Activated T-helper 9 cell treated with anti-CD3 and anti-CD28 coated beads, Interleukin-2, amount 50 U/mL, for 16 hours (primary cell): ENCODE measurements at places on chromosomes 12 and 14.

- no peak for DNase-seq
Observed at GRCh38 chr14:89578156-89578555, 161.1 kb upstream of the FOXN3 start.

- DNase-seq: no peak
Observed at GRCh38 chr12:121708313-121709063, 4.1 kb upstream of the TMEM120B start.

DNA sequence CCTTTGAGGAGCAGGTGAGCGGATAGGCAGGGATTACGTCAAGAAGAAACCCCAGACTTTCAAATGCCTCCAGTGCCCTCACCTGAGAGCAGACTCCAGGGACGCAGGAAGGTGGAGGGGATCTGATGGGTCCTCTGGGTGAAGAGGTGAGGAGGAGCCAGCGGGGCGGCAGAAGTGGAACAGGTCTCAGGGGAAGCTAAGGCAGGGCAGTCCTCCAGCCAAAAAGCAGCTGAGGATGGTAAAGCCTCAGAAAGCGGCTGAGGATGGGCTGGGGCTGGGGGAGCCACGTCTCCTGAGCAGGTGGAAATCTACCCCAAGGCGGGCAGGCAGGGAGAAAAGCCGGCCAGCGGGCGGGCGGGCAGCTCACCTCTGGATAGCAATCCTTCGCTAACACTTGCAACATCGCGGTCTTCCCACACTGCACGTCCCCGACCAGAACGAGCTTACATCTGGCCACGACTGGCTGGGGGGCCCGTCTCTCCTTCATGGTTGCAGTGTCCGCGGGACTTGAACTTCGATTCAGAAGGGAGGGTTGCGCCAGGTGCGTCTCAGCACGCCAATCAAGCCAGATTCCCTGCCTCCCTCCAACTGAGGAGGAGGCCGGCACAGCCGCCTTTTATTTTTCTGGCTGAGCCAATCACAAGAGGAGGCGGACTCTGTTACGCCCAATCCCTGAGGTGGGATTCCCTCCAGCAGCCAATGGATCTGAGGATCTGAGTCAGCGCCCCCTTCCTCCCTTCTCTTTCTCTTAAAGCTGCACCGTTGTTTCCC, at the start of gene RND1:
Gene RND1 (minus strand): TSS at position 590 of the 771 bp plus-strand sequence. CDS start 103 bp downstream, at position 487.
- DNase-seq: peak; percentile 74

DNA sequence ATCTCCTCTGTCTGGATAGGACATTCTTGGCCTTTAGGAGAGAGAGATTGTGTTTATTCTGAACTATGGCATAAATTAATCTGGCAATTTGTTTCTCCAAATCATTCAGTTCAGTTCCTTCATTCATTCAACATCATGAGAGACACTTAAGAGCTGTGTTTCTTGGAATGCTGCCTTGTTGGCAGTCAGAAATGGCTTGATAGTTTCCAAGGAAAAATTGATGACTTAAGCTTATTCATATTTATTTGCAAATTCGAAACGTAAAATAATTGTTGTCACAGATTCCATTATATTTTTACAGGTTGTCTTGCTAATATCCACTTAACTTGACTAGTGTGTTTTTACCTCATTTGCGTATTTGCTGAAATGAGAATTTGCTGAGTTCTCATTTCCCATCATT, 393.0 kb downstream of the C12orf75 start:
- DNase-seq: no peak

GRCh38 chr14:23604148-23604547, 25.6 kb upstream of the JPH4 start:
- DNase-seq: no peak

GRCh38 chr14:75283162-75283832, 4.7 kb downstream of the FOS start:
- no peak for DNase-seq

GRCh38 chr14:45242706-45243105, 10.3 kb downstream of the MIS18BP1 start:
- DNase-seq: no peak

GRCh38 chr14:44291366-44291915, 215.6 kb downstream of the FSCB start:
- no peak for DNase-seq

DNA sequence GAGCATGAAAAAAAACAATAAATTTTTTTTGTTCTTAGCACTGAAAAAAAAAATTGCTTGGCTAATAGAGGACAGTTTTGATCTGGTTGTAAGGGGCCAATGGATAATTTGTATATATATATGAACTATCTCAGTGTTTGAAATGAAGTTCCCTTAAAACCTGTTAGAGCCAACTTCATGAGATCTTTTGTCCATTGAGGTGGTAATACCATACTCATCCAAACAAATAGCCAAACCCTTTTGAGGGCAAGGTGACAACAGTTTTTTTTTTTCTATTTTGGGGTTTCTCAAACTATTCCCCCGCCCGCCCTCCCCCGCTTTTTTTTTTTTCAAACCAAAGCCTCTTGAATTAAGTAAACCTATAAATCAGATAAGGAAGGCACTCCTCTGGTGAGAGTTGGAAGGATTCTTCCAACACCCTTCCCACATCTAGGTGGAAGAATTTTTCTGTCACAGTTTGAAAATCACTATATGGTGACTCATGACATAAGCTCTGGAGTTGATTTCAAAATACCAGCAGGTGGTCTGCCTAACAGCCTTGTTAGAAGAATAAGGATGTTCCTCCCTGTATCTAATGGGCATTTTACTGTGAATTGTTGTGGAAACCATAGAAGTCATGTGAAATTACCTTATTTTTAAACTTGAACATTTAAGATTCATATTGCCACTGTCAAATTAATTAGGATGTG, 10.2 kb downstream of the ARHGAP5 start:
- no peak for DNase-seq

GRCh38 chr12:96140174-96140573, 54.0 kb upstream of the ELK3 start:
- no peak for DNase-seq

DNA sequence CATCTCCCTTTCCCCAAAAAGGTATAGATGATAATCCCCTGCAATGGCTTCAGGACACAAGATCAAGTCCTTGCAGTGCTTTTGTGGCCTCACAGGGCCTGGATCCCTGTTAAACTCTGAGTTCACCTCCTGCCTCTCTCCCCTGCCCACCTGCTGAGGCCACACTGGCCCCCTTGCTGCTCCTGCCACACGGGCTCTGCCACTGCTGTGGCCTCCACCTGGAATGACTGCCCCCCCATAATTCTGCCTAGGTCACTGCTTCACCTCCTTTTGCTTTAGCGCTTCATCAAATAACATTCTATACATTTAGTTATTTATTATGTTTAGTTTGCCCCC, 653 bp upstream of the IFI27 start:
- DNase-seq: no peak

DNA sequence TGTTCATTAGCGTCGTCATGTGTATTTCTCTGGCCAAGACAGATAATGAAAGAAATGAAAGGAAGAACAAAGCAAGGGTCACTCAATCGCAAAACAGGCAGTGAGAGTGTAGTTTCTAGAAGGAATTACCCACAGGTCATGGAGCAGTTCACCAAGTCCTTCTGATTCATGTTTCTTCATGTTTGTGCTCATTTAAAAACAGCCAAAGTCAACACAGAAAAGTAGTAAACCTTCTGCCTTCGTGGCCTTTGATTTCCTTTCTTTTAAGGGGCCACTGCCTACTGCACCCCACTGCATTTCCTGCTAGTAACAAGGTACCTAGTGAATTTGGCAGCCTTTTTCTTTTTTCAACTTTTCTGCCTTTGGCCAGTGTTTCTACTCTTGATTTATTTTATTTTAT, 75.1 kb downstream of the KCNK13 start:
- no peak for DNase-seq

DNA sequence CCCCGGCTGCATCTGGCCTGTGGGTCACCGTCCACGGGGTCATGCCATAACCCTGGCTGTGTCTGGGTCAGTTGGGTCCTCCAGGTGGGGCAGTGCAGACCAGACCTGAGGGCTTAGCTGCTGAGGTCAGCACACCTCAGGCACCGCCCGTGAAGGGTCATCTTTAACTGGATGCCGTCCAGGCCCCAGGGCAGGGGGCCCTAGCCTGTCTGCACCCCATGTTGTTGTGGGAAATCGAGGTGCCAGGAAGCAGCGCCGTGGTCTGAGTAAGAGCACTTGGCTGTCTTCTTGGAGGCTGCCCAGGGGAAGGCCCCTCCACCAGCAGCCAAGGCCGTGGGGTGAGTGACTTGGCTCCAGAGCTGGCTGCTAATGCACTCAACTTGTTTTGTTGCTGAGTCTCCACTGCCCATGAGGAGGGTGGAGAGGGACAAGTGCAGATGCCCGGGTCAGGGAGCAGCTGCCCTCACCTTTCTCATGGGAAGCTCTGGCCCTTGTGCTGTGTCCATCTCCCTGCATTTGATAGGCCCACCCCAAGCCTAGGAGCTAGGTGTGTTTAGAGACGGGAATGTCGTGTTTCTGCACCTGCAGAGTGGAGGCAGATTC, 317.2 kb downstream of the TMEM121 start:
- no peak for DNase-seq

DNA sequence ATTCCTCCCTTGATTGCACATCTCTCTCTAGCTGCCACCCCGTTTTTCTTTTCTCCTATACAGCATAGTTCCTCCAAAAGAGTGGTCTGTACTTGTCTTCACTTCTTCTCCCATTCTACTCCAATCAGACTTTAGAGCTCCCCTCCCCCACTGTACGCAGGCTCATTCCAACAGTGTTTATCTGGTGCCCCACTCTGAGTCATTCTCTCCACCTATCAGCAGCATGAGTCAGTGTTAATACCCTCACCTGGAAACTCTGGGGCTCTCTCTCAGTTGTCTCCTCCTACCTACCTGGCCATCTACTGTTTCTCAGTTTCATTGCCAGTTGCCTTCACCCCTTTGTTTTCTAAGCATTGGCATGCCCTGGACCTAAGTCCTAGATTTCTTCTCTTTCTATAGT, 175.1 kb upstream of the ARHGAP5 start:
- DNase-seq: no peak

- no peak for DNase-seq
Observed at GRCh38 chr12:109455706-109456105, 21.4 kb downstream of the KCTD10 start.

- peak; percentile 49 for DNase-seq
Observed at GRCh38 chr14:88005978-88006851, 1.3 kb downstream of the GPR65 start.

DNA sequence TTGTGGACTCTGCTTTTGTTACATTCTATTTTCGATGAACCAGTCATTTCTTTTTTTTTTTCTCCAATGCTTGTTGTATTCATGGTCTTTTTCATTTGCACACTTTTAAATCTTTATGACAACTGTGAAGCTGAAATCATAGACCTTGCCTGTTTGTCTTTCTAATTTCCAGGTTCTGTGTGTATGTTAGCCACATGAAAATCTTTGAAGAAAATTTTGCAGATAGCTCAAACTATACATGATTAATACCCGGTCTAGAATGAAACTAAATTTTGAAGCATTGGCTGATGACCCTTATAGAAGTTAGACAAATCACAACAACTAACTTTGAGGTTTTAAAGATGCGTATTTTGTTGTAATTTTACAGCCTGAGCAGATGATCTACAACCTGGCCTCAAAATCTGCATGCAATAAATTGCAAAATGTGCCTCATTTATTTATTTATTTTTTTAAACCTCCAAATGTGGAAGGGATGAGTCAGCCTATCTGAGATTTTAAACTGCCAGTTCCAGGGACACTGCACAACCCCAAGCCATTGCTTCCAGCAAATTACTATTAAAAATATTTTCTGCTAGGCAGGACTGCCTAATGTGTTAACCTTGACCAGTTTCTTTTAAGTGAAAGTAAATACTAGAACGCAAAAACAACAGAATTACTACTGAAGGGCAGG, 96.3 kb upstream of the NAV3 start:
- DNase-seq: no peak

GRCh38 chr14:100523843-100524169, 63.4 kb downstream of the BEGAIN start:
- DNase-seq: no peak

DNA sequence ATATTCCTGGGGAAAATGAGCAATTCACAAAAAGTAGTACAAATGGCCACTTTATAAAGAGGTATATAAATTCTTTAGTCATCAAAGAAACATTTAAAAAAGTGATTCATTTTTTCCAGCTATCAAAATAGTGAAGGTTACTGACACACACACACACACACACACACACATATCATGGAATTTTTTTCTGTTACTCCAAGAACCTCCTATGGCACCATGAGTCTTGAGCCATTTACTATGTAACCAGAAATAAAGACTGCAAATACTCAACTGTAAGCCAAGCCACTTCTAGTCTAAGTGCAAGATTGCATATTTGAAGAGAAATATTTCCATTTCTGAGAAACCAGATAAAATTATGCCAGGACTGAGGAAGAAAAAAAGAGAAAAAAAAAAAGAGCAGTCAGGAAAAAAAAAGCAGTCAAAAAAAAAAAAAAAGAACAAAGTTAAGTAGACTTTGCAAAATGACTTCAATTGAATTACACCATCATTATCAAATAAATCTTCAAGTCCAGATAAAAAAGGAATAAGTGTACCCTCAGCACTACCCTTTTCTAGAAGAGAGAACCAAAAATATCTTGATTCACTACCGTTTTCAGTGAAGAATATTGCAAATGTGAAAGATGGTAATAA, 275.7 kb downstream of the DAD1 start:
- no peak for DNase-seq

GRCh38 chr14:69662636-69663299, 51.4 kb downstream of the SUSD6 start:
- no peak for DNase-seq

DNA sequence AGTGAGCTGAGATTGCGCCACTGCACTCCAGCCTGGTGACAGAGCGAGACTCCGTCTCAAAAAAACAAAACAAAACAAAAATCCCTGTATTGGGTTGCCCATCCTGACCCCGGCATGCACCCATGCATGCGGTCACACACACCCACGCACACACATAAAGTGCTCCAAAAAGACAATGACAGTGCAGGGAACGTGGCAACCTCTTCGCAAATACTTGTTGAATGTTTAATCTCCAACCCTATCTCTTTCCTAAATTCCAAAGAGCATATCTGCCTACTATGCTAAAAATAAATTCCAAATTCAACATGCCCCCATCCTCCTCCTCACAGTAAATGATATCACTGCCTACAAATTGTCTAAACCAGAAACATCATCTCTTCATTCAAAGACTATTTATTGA, 13.5 kb downstream of the SLC7A7 start:
- no peak for DNase-seq

DNA sequence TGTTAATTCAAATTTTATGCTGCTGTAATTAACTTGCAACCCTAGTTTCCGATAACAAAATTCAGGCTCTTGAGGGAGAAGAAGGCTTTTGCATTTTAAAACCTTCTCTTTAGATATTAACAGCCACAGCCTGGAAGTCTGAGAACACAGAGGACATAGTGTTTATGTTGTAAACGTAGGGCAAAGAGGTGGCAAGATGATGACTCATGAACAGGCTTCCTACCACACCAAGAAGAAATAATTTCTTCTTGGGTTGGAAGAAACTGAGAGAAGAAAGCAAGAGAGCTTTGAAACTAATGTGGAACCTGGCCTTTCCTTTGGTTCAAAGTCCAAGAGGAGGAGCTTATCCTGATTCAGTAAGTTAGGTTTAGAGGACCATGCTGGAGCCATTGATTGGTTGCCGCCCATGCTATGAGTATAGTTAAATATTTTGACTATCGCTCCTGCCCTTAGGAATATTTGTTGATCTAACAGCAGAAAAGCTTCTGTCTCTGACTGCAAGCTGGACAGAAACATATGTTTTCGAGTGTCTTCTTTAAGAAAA, 31.8 kb downstream of the CCDC198 start:
- no peak for DNase-seq

- no peak for DNase-seq
Observed at GRCh38 chr12:28827861-28828260, 321.2 kb upstream of the FAR2 start.
